Stimulated activated CD8-positive, alpha-beta memory T cell treated with anti-CD3 and anti-CD28 coated beads, Interleukin-7, amount 100 ng/mL, for 24 hours (primary cell): ENCODE measurements at places on chromosomes 1 and 21.

DNA sequence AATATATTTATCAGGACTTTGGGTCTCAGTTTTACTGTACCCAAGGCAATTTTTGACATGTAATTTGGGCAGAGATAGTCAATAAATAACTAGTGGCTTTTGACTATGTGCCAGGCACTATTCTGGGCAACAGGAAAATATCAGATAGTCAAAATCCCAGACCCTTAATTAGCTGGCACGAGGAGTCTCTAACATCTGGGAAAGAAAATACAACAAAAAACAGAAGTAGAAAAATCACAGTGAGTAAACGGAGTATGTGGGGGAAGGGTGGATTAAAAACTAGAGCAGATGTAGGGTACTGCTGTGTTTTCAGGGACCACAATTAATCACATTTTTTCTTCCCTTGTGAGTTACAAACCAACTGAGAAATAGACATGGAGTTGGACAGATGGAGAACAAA lies 217.8 kb downstream of the NCAM2 start:
- DNase-seq, result no peak

DNA sequence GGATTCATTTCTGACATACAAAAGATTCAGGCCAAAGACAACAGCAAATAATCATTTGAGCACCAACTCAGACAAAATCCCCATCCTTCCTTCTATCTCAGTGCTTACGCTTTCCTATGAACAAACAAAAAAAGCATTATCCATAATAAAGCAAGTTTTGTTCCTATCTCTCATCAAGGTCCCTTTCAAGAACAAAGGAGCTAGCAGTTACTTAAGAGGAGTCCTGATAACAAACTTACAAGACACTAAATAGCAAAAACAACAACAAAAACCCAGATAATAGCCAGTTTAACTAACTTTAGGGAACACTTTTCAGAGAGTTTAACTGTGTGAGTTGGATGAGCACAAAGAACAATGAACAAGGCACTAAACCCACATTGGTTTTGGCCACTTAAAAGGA lies 10.5 kb downstream of the EVI5 start:
- no peak for DNase-seq

DNA sequence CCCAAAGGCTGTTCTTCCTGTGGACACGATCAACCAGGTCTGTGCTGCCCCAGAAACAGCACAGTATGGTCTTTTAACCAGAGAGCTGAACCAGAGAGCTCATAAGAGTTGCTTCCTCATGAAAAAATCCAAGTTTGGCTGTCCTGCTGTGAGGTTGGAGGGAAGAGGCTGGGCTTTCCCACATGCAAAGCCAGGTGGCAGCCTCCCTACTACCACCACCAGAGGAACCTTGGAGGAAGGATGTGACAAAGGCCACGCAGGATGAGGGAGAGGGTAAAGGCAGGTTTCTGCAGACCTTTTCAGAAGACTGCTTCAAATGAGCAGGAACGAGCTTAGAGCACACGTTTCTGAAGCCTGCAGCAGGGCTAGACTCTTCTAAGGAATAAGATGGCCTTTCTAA lies 27.1 kb downstream of the FAM78B start:
- DNase-seq, result no peak

GRCh38 chr1:202010180-202011015 lies at the start of gene ELF3:
TSS of gene ELF3 (plus strand) at chr1:202010587. CDS start at chr1:202011137, 550 bp downstream.
- DNase-seq, result no peak

GRCh38 chr1:105087506-105087905 lies 1337.8 kb downstream of the AMY1C start:
- no peak for DNase-seq

DNA sequence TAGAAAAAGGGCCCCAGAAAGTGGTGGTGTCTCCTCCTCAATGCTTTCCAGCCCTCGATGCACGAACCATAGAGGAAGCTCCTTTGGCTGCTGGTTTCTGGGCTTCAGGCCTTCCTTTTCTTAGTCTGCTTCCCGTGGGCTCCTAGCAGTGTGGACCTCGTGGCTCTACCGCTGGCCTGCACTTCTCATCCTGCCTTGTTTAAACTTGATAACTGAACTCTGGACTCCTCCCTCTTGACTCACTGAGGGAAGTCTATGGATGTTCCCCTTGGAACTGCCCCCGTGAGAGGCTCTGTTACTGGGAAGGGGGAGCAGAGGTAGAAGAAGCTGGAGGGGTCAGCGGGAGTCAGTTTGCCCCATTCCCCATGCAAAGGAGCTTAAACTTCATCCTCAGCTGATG lies 75.3 kb upstream of the WDR26 start:
- DNase-seq, result no peak

- DNase-seq, result no peak
Measured at GRCh38 chr1:200755456-200755855, 16.8 kb downstream of the CAMSAP2 start.

DNA sequence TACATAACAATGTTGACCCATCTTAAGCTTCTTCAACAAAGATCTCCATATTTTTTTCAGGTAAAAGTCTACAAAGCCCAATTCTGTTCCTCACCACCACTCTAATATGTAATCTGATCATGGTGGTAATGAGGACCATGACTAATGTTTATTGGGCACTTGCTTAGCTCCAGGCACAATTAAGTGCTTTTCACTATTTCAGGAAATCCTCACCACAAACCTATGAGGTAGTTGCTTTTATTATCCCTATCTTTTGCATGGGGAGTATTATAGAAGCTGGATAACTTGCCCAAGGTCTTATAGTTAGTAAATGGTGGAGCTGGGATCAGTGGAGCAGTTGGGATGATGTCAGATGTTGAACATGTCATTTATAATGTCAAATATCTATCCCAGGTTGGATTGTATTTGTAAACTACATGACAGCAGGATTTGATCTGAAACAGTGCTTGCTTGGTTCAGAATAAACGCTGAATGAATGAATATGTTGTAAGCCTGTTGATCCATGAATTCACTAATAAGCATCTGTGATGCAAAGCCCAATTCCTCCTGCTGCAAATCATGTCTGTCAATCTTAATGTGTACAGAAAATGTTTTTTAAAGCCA lies 283.3 kb upstream of the ST6GALNAC5 start:
- DNase-seq, result no peak

GRCh38 chr1:55443175-55443915 lies 228.2 kb upstream of the USP24 start:
- DNase-seq, result no peak

GRCh38 chr21:28151758-28152157 lies 840.9 kb downstream of the LTN1 start:
- DNase-seq, result no peak

DNA sequence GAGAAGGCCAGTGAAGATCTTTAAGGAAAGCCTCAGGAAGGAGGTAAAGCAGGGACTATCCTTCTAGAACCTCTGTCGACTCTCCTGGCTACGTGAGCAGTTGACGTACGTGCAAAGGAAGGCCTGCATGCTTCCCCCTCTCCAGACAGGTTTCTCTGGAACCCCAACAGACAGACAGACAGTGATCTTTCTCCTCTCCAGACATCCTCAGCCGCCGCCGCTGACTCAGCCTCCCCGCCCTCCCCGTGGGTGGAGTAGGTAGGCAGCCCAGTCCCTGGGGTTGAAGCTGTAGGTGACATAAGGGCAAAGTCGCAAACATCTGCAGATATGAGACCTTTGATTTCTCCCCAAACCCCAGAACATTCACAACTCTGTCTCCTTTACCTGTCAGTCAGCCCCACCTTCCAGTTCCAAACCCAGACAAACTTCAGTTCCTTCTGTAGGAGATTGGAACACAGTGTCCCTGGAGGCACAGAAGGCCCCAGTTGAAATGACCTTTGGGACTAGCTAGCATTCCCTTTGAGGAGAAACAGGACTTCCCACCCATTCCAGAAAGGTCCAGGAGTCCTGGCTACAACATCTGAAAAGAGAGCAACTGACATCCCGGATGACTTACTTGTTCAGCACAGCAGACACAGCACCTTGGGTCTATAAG lies 146.0 kb upstream of the JUN start:
- DNase-seq, result no peak

- no peak for DNase-seq
Measured at GRCh38 chr1:47160716-47161115, 23.5 kb downstream of the CYP4A22 start.

DNA sequence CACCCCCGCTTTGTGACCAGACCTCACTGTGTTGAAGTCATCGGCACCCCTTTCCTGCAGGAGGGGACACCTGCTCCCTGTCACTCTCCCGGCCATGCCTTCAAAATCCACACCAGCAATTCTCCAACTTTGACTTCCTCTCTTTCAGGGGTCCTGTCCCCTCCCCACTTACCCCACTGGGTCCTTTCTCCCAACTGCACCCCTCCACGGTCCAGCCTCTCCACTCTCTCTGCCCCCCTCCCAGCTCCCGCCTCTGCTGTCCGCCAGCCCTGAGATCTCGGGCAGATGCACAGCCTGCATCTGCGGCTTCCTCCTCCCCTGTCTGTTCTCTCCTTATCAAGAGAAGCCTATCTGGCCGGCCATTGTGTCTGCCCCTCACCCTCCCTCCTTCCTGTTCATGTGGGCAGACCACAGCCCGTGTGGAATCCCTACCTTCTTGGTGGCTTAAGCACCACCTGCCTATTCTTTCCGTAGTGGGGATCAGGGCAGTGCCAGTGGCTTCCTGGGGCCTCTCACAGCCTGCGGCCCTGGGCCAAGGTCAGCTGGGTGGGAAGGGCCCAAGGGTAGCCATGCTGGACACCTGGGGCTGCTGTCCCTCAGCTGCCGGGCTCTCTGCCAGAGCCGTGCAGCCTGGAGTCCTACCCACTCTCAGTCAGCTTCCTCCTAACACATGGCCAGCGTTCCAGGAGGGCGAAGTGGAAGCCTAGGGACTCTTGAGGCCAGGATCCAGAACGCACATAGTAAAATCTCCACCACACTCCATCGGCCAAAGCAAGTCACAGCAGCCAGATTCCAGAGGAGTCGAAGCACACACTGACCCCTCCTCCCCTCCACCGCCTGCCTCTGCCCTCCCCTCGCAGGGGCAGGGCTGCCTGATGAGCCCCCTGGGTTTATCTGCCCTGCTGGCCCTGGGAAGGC lies 5.1 kb upstream of the HES4 start:
- DNase-seq, result no peak

DNA sequence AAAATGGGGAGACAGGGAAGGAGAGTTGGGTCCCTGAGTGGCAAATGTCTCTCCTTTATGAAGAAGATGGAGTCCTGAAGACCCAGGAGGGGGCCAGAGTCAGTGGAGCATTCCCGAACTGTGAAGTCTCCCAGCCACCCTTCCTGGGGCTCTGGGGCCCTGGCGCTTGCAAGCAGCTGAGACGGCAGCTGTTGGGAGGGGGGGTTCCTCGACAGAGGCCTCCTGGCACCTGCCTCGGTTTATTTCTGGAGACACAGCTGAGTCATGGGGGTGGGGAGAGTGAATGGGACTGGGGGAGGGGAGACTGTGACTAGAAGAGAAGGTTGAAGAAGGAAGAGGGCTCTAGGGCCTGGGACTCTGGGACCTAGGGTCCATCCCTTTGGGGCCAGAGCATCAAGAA lies 14.0 kb downstream of the NES start:
- DNase-seq, result no peak

DNA sequence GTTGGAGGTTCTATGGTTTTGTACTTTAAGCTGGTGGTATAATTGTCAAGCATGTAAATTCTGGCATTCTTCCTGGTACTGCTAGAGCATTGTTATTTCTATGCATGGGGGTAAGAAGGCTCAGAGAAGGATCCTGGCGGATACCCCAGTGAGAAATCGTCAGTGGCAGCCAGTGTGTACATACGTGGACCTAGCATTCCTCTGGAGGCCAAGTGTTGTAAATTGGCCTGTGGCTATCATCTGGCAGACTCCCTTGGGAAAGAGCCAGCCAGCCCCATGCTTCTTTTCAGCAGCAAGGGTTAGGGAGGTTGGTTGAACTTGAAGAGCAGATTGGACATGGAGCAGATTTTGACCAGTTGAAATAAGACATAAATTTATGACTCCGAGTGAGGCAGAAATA lies 5.2 kb upstream of the AGO3 start:
- DNase-seq, result no peak

DNA sequence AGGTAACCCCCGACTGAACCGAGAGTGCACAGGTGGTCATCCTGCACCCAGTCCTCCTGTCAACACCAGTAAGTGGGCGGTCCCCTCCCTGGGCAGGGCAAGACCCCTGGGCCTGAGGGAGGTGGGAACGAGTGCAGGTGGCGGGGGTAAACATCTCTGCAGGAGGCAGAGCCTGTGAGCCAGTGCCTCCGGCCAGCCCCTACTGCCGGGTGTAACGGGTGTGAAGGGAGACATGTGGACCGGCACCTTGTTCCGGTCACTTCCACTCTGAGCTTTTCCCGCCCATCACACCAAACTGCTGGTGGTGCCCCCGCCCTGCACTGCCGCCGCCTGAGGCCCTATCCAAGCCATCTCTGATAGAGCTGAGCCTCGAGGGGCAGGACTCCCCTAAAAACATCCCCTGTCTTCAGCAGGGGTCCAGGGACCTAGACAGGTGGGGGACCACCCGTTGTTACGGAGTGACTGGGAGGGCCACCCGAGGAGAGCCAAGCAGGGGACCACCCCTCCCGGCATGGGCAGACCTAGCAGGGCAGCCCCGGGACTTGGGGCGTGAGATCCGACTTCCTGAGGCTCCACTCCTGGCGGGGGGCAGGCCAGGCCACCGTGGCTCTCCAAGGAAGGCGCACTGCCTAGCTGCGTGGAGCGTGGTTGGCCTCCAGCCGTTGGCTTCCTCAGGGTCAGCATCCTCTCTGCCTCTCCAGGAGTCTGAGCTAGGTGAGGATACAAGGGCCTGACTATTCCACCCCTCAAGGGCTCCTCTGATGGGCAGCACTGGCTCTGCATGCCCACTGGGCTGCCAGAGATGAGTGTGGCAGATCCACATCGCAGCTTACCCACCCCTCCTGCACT lies 43.8 kb upstream of the LBR start:
- DNase-seq, result no peak

- no peak for DNase-seq
Measured at GRCh38 chr1:58435376-58435775, 111.2 kb downstream of the OMA1 start.
